Activated CD4-positive, alpha-beta T cell treated with anti-CD3 and anti-CD28 coated beads, Interleukin-2, amount 50 U/mL, for 1 hour (primary cell): ENCODE measurements at places on chromosomes 16 and 17.

GRCh38 chr17:48715496-48716399 is 6.6 kb downstream of the PRAC1 start:
- no peak for DNase-seq

DNA sequence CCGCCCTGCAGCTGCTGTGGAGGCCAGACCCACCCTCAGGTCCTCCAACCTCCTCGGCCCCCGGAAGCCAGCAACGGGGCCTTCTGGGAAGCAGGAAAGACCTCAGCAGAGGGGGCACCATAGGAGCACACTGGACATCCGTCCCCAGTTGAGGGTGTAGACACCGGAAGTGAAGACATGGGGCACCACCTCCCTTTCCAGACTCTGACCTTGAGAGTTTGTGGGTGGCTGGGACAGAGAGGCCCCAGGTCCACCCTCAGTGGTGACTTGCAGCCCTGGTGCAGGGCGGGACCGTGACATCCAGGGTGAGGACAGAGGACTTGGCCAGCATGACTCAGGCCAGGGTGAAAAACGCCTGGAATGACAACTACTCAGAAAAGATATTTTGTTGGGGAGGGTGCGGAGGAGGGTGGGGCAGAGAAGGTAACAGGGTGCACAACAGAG is 19.9 kb downstream of the CEP295NL start:
- DNase-seq, result no peak

GRCh38 chr17:50198026-50198669 is 3.3 kb downstream of the COL1A1 start:
- DNase-seq, result peak; percentile 65

DNA sequence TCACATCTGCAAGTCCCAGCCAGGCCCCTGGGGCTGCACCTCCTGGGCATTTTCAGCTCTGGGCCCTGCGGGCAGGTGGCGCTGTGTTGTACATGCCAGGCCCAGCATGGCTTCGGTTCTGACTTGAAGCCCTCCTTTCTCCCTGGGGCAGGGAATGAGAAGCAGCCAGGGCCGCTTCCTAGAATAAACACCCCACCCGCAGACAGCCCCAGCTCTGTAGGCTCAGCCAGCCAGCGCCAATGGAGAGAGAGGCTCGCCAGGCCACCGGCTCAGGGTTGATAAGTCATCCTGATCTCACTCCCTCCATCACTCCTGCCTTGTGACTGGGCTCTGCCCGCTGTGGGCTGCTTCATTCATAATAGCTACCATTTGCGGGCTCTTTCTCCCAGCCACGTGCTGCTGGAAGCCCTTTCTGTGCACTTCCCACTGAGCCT is 6.0 kb upstream of the GLIS2 start:
- peak; percentile 62 for DNase-seq

- DNase-seq, result no peak
Observed at GRCh38 chr17:33596899-33597298, 303.8 kb upstream of the ASIC2 start.

DNA sequence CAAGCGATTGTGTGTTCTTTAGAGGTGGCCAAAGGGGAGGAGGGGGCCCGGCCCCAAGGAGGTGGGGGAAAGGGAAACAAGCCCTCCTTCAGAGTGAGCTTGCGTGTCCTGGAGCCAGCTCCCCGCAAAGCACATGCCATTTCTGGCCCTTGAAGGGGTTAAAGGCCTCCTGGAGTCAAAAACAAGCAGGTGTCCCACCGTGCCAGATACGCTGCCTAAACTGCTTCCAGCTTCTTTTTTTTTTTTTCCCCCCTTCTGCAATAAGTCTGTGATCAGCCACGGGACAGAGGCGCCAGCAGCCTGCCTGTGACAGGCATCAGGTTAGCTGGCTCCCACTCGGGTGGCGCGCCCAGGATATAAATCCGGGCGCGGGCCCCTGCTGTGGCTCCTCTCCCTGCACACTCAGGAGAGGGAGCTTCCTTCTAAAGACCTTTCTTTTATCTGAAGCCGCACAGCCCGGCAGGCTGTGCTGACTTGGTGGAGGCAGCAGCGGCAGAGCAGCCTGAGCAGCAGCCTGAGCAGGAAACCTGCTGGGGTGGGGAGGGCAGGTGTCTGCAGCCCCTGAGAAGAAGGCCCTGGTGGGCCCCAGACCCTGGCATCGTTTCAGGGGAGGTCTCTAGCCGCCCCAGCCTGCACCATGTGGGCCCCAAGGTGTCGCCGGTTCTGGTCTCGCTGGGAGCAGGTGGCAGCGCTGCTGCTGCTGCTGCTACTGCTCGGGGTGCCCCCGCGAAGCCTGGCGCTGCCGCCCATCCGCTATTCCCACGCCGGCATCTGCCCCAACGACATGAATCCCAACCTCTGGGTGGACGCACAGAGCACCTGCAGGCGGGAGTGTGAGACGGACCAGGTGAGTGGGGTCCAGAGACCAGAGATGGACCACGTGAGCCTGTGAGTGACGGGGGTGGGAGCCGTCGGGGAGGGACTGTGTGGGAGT is at the start of gene WFIKKN2:
TSS of gene WFIKKN2 (plus strand) at position 286 of the 934 bp plus-strand sequence. CDS start at position 638, 352 bp downstream.
- DNase-seq, result no peak

GRCh38 chr16:72935896-72936295 is 112.0 kb downstream of the ZFHX3 start:
- DNase-seq, result no peak

- no peak for DNase-seq
Observed at GRCh38 chr16:74100395-74101326, 196.0 kb upstream of the PSMD7 start.

DNA sequence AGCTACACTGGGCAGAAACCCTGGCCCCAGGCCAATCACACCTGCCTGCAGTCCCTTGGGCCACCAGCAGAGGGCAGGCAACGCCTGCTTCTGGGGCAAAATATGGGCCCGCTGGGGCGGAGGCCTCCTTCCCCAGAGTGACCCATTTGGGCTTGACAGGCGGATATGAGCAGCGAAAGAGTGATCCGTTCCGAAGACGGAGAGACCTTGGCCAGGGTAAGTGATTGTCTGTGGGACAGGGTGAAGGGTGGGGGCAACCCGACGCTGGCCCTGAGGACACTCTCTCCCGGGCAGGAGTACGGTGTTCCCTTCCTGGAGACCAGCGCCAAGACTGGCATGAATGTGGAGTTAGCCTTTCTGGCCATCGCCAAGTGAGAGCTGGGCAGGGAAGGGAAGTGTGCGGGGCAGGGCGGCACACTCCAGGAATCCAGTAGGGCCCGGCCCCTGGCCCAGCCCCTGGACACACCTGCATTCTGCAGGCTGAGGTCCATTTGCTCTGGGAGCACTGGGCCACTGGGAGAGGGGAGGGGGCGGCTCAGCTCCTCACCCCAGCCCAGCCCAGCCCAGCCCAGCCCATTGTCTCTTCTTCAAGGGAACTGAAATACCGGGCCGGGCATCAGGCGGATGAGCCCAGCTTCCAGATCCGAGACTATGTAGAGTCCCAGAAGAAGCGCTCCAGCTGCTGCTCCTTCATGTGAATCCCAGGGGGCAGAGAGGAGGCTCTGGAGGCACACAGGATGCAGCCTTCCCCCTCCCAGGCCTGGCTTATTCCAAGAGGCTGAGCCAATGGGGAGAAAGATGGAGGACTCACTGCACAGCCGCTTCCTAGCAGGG is 3.5 kb upstream of the NHERF1 start:
- peak; percentile 82 for DNase-seq

- DNase-seq, result peak; percentile 36
Observed at GRCh38 chr17:67689534-67690177, 28.1 kb upstream of the NOL11 start.

DNA sequence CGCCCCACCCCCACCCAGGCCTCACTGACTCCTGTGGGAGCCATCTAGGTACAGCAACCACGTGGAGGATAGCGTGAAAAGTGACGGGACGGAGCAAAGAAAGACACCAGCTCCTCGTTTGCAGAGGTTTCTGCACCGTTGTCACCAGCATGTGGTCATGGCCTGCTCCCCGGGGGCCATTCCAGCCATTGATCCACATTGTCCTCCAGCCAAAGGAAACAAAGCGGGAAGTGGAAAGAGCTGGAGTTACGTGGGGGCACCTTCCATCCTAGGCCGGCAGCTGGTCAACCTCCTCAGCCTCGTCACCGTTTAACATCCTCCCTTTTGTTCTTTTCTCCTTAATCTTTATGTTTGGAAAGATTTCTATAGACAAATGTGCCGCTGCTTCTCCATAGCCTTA is 153.7 kb downstream of the RPTOR start:
- no peak for DNase-seq

DNA sequence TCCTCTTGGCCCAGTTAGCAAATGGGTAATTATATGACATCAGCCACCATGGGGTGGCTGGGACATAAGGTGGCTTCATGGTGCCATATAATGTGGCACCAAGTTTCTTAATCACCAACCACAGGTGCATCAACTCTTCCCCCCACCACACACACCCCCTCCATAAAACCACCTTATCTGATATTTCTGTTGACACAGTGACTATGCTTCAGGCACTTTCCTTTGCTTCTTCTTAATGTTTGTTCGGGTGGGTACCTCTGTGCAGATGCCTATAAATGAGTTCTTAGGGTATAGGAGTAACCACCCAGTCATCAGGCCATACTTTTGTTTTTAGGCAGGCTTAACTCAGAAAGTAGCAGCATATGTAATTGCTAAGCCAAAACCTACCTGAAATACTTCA is 29.5 kb downstream of the RNF43 start:
- DNase-seq, result no peak

DNA sequence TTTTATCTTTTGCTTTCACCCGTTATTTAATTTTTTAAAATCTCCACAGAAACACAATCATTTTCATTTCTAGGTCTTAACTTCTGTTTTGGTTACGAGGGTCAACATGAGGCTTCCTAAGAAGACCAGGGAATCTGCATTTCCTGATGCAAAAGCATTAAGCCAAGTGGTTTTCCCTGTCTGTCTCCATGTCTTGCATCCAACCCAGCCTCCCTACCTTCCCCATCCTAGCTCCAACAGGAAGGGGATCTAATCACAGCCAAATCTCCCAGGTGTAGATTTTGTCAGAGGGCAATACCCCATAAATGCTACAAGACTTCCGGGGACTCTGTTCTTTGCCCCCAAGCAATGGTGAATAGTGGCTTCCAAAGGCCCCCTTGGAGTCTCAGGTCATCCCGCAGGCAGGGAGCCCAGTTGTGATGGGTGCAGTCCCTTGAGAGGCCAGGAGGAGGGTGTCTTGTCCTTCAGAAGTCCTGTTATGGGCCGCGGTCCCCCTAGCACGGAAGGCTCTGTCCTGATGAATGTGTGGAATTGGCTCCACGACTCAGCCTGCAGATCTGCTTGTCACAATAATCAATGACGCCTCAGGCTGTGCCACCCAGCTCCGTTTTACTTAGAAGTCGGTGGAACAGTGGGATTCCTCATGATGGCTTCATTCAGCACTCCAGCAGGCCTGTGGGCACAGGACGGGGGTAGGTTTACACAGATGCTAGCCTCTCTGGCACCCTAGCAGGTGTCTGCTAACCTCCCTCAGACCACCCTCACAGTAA is 141.1 kb downstream of the RGS9 start:
- DNase-seq, result peak; percentile 9

- no peak for DNase-seq
Observed at GRCh38 chr16:920717-921116, 50.1 kb downstream of the LMF1 start.
